Stimulated activated CD4-positive, alpha-beta T cell treated with anti-CD3 and anti-CD28 coated beads, Interleukin-2, amount 100 ng/mL, for 24 hours (primary cell): ENCODE measurements at places on chromosomes 16 and 17.

DNA sequence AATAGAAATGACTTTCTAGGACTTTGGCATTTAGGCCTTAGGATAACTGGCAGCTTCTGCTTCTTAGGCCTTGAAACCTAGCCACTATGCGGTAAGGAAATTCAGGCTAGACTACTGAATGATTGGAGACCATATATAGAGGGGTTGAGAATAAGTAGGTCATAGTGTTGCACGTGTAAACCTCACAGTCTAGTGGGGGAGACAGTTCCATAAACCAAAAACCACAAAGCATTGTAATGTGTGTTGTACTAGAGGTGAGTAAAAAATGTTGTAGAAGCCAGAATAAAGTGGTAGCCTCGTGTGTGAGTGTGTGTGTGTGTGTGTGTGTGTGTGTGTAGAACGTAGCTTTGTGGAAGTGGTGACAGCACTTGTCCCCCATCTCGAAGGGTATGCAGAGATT, 188.5 kb downstream of the MAP2K6 start:
- DNase-seq, result no peak

- no peak for DNase-seq
Measured at GRCh38 chr16:1981398-1981836, at the start of gene NOXO1. Gene NOXO1, minus strand, starts transcription at chr16:1981469. Its CDS starts 290 bp downstream, at chr16:1981179.

GRCh38 chr17:17087424-17088015, 45.3 kb downstream of the MPRIP start:
- no peak for DNase-seq

DNA sequence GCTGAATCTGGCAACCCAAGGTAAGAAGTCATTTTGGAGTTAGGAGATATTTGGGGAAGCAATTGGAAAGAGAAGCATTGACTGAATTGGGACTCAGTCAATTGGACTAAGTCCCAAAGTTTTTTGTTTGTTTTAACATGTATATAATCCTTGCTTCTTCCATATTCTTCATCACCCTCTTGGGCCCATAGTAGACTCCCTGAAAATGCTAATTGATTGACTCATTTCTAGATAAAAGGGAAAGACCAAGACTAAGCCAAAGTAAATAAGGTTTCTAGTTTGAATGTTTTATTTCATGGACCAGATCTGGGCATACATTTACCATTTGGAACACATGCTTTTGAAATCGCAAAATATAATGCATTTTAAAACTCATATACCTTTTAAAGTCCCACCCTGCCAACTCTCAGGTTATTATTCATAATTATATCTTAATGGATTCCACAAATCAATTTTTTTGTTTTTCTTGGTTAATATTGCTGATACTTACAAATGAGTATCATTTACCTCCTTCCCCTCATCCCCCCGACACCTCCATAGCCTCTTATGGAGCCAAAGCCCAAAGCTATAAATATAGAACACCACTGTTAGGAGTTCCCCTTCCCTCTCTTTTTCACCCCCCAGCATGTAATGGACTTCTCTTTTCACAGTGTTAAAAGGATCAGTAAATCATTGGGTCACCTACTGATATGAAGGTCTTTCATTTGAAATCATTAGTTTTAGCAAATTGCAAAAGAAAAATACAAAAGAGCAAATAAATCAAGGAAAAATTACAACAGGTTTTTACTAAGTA, 674.0 kb upstream of the SOX9 start:
- DNase-seq, result no peak

DNA sequence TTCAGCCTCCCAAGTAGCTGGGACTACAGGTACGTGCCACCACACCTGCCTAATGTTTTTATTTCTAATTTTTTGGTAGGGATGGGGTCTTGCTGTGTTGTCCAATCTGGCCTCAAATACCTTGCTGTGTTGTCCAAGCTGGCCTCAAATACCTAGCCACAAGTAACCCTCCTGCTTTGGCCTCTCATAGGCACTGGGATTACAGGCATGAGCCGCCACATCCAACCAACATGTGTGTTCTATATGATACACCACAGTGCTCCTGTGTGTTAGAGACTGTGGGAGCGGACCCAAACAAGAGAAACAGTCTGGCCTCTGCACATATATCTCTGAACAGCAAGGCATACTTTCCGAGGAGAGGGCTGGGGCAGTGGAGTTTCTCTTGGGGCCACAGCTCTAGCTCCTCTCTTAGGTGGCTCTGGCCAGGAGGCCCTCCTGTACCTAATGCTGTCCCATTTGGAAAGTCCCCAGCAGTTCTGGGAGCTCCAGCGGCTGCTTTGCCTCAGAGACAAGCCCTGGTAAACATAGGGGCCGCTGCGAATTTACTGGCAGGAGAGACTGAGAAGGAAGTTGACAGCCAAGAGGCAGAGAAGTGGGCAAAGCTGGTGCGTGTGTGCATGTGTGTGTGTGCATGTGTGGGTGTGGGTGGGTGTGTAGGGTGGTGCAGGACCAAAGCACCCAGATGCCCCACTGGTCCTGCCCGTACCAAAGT, 95.0 kb downstream of the RAB11FIP4 start:
- no peak for DNase-seq

- DNase-seq, result no peak
Measured at GRCh38 chr16:5377280-5377898, 279.8 kb upstream of the EEF2KMT start.

- no peak for DNase-seq
Measured at GRCh38 chr17:1727876-1728630, 3.5 kb downstream of the WDR81 start.

DNA sequence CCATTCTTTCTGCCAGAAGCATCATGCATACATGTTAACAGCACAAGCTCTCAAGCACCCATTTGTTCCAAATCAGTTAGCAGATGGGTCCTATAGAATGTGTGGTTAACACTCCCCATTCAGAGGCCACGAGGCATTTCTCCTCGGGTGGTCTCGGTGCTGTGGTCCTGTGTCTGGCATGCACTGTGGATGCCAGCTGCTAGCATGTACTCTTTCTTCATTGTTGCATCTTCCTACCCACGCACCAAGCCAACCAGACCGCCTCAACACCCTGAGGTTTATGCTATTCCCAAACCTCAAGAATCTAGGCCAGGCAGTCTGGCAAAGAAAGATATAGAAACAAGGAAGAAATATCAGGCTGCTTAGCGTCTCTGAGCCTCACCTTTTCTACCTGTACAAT, 27.8 kb upstream of the MRTFB start:
- DNase-seq, result no peak

DNA sequence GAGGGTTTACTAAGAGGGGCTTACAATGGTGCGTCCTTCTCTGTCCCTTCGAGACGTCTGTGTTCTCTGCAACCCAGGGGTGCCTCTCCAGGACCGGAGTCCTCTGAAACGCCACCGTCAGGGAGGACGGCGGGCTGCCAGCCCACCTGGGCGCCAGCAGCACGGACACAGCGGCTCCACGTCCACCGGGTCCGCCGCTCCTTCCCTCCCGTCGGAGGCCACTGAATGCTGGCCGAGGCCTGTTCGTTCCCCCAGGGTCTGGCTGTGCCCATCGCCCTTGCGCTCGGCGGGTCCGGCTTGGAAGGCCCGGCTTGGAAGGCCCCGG, 403 bp downstream of the TEPSIN start:
- DNase-seq, result no peak

GRCh38 chr17:14103836-14104235, 34.5 kb downstream of the COX10 start:
- DNase-seq, result no peak

GRCh38 chr16:70676675-70677498, 9.0 kb downstream of the MTSS2 start:
- no peak for DNase-seq

DNA sequence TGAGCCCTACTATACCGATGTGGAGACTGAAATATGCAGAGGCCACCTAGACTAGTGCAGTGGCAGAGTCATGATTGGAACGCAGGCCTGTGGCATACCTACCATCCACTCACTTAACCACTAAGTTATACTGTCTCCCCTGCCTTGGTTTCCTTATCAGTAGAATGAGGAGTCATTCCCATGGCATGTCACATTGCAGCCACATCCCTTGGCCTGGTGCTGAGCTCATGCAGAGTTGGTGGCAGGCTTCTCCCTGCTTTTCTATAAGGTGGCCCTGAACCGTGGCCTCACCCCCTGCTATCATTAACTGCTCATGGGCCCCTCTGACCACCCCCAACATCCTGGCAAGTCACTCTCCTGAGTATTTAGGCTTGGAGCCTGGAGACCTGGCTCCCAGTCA, 212.5 kb downstream of the KATNIP start:
- no peak for DNase-seq

GRCh38 chr17:78359321-78359996, 418 bp downstream of the SOCS3 start:
- no peak for DNase-seq
